ENCODE measurements at places on chromosomes 12 and 14.

DNA sequence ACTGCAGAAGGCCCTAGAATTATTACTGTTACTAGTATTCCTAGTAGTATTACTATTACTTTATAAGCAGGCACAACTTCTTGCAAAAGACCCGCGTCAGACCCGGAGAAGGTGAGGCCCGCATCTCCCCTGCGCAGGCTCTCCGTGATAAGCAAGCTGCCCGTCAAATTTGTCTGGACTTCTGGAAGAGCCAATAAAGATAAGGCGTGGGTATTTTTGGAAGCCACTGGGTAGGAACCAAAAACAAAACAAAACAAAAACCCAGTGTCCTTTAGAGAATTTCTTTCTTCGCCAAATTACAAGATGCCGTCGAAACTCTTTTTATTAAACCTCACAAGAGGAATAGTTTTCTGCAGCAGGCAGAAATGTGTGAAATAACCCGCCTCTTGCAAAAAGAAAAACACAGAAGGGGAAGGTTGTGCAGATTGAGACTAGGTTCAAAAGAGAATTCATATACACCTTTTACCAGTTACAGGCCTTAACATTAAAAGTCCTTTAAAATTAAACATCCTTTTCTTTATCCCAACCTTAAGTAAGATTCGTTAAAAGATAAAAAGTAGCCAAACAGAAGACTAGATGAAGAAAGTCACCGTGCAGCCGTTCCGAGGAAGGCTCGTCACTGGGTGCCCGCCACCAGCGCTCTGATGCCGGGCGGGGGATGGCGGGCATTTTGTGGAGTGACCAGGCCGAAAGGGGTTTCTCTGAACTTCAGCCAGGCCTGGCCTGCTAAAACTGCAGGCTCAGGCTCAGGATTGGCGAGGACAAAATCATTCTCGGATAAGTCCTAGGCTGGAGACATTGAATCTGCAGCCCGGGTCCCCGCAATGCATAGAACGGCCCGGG is 1.6 kb downstream of the TBX5 start:
- DNase-seq: no peak

DNA sequence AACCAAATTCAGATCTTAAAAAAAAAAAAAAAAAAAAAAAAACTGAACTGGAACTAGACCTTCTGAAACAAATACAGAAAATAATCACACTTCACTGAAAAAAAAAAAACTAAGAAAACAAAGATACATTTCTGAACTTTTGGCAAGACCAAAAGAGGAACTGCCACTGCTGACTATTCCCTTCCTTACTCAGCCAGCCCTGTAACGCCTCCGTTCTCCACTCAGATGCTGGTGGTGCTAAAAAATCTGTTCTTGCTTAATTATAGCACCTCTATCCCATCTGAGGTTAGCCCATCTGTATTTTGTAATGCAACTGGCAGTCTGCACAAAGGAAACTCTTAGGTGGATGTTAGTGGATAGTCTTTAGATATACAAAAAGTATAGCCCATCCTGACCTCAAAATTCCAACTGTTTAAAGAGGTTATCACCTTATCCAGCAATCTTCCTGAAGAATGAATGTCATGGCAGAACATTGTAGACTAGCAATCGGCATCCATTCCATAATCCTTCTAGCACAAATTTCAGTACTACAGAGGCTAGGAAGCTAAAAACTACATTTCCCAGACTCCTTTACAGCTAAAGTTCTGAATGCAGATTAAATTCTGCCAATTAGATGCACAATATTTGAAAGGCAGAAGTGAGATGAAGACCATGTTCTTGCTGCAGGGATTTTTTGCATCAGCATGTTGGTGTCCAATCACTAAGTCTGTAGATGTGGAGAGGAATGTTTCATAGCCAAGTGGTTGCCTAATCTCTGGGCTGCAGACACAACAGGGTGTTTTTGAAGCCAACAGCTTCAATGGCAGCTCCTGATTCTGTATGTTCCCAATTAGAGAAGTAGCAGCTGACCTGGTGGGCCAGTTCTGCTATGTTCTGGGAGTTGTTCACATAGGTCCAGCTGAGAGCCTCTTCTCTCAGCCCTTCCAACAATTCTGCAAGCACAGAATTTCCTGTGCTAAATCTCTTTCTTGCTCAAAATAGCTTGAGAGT is 5.7 kb downstream of the MAP3K9 start:
- DNase-seq: no peak

- DNase-seq: no peak
Measured at GRCh38 chr12:21659383-21659782, 1.7 kb upstream of the LDHB start.

GRCh38 chr14:54687750-54688119 is 120.8 kb downstream of the SAMD4A start:
- no peak for DNase-seq

GRCh38 chr12:68980476-68981212 is 47.7 kb upstream of the CPM start:
- no peak for DNase-seq

DNA sequence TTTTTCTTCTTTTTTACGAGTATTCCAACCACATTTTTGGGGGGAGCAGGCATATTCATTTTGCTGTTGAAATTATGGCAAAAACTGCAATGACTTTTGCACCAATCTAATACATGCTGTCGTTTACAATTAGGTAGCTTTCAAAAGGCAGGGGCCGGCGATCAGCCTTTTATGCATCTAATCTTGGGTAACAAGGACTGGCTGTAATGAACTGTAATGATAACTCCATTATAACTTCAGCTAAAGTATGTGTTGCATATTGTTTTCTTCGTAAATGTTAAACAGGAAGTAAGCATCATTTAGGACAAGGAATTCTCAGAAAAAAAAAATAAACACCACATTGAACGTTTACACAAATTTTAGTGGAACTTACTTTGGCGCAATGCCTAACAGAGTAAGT is 30.3 kb upstream of the KLRF1 start:
- no peak for DNase-seq

DNA sequence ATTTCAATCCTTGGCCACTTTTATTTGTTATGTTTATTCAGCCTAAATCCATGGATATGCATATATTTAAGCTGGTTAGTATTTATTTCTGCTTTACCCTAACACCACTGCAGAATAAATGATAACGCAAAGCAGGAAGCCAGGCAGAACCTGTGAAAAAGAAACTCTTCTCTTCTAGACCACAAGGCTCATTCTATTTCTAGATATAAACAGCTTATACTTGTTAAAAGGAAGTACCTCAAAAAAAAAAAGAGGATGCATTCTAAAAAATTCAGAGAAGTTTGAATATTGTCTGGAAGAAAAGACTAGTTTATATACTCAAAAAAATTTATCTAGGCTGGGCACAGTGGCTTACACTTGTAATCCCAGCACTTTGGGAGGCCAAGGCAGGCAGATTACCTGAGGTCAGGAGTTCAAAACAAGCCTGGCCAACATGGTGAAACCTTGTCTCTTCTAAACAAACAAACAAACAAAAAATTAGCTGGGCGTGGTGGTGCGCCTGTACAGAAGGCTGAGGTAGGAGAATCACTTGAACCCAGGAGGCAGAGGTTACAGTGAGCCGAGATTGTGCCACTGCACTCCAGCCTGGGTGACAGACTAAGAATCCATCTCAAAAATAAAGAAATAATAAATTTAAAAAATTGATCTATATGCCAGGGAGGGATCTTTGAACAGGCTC is 55.8 kb downstream of the GALNT4 start:
- DNase-seq: no peak

GRCh38 chr12:83823386-83824045 is 1089.1 kb downstream of the SLC6A15 start:
- no peak for DNase-seq

DNA sequence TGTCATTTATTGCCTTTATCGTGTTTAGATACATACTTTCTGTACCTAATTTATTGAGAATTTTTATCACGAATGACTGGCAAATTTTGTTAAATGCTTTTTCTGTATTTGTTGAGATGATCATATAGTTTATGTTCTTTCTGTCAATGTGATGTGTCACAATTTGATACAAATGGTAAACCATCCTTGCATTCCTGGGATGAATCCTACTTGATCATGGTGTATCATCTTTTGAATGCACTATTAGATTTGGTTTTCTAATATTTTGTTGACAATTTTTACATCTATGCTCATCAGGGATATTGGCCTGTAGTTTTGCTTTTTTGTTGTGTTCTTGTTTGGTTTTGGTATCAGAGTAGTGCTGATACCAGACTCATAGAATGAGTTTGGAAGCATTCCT is 185.1 kb downstream of the NUBPL start:
- no peak for DNase-seq

GRCh38 chr12:115910057-115910456 is 367.4 kb downstream of the MED13L start:
- no peak for DNase-seq
